ENCODE measurements at places on chromosomes 3 and 15.

GRCh38 chr3:147977001-147977400 lies 567.8 kb downstream of the ZIC1 start:
- DNase-seq, result no peak

DNA sequence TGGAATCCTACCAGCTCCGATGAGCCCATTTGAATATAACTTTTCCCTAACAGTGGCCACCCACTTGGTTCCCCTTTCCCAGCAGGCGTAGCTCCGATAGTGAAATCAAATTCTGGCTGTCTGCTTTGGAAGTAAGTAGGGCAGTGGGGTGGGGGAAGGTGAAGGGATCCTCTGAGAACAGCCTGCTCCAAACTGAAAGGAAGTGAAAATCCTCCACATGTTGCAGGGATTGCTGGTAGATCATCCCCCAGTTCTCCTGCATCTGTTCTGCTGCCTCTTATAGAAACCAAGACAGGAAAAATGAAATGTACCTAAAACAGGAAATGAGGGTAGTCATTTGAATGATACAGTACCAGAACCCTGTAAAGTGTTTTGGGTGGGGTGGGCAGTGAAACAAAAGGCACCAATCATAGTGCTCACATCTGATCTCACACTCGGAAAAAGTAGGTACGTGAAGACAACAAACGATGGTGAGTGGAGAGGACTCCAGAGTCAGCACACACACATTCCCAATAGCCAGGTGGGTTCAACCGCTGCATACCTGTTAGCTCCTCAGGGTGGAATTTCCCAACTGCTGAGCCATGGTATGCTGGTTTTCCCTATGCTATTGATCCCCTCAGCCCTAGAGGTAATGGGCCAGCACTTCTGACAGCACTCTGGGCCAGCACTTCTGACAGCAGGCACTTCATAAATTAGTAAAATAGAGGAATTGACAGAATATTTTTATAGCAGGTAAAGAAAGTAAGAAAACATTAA lies 304.9 kb upstream of the ADAMTS9 start:
- no peak for DNase-seq

- no peak for DNase-seq
Observed at GRCh38 chr15:52232327-52232726, 41.1 kb upstream of the GNB5 start.

DNA sequence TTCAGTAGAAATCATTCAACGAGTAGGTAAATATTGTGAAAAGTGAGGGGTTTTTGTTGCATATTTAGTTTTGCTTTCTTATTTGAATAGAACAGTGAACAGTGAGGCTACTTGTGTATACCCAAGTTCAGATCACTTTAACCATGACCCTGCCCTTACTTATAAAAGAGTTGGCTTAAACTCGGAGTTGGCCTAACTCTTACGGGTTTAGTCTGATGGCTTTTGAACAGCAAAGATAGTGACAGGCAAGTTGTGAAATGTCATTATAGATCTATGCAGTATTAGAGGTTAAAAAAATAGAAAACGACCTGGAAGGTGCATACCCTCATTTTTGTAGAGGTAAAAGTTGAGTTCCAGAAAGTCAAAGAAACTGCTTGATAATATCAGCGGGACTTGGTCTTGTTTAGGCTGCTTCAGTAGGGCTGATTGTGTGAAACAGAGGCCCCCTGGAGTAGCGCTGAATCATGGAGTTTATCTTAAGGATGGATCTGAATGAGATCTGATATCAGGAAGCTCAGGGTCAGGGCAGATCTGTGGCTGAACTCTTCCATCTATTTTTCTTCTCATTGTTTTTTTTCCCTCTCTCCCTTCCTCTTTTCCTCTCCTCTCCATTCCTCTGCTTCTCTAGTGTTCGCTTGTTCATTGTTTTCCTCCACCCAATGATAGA lies 359.8 kb downstream of the LPP start:
- DNase-seq, result no peak

DNA sequence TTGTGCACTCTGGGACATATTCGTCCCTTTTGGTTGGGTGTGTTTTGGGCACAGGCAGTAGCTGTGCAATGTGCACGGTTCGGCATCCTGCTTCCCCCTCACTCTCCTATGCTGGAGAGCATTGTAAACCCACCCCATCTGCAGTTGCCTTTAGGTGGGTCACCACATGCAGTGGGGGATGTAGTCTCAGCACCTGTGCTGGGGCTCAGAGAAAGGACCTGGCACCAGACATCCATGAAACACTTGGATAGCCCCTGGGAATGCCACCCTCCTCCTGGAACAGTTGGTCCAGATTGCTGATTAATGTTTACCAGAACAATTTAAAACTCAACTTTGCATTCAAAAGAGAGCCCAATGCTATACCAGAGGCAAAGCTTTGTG lies 123.9 kb upstream of the MEF2A start:
- DNase-seq, result no peak

GRCh38 chr15:35327789-35328188 lies 218.2 kb downstream of the DPH6 start:
- no peak for DNase-seq

GRCh38 chr15:37885651-37886050 lies 48.8 kb upstream of the TMCO5A start:
- DNase-seq, result no peak

DNA sequence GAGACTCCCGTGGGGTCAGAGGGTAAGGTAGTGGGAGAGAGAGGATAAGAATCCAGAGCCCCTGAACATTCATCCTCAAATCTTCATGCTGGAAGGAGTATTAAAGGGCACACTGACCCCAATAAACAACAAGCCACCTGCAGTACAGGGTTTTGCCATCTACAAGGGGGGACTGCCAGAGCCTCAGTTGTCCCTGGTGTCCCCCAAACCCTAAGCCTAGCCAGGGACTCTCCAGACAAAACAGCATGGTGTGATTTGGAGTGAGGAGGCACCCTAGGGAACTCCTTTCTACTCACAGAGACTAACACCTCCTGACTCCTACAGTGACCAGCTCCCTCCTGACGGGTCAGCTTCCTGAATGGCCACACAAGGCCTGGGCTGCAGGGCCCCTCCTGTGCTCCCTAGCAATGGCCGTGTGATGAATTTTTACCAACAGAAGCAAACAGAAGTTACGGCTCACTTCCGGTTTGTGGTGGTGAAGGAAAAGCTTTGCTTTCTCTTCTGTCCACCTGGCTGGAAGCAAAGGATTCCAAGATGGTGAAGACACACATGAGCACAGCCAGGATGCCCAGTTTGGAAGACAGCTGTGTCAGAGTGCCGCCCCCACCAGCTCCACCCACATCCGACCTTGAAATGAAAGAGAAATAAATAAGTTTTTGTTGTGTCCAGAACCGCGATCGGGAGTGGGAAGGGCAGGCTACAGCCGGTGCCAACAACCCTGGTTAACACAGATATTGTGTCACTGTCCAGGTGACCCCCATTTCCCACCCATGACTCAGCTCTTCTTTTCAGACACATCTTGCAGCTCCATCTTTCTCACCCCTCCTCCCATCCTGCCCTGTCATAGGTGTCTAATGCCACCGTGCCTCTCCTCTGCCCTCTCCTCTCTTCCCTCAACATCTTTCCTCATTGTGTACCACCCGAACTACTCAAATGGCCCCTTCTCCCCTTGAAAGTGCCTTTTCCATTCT lies 69.6 kb upstream of the ATP13A3 start:
- no peak for DNase-seq

DNA sequence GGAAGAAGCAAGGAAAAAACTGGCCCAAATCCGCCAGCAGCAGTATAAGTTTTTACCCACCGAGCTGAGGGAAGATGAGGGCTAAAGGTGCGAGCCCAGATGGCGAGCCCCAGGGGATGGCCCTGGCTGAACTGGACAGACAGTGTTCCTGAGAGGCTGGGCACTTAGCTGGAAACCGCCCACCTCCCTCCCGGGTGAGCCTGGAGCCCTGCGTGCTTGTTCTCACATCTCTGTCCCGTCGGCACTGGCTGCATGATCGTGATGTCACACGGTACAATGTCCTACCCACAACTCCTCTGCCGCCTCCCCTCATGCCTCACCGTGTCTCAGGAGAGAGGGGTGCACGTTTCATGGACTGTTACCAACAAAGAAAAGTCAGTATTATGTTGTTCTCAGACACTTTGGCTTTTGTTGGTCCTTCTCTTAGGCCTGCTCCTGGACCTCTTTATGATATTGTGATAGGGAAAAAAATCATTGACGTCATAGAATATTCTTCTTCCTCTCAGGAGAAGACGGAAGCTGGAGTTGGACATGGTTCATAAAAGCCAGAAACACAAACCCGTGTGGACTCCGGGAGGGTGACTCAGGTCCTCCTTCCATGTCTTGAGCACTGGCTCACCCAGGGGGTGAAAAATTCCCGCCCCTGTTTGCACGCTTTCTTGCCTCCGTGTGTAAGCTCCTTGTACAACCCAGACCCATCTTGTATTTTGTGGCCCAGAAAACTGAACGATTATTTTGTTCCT lies 201.8 kb upstream of the TPM1 start:
- DNase-seq, result no peak

DNA sequence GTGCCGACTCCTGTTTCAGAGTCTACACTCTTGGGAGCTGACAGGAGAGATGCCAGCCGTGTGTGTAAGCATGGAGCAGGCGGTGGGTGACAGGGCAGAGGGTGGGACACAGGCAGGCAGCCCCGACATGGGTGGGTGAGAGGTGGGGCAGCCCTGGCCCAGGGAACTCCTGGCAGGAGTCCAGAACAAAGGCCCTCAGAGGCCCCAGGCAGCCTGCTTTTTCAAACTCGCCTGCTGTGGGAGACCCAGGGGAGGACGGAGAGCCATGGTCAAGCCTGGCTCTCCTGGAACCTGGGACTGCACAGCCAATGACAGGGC lies 29.3 kb upstream of the SLC41A3 start:
- no peak for DNase-seq

- no peak for DNase-seq
Observed at GRCh38 chr15:96122077-96123027, 208.1 kb upstream of the NR2F2 start.

GRCh38 chr3:76582632-76583378 lies 457.1 kb upstream of the ROBO2 start:
- DNase-seq, result no peak

- DNase-seq, result no peak
Observed at GRCh38 chr15:85045615-85046014, 64.0 kb downstream of the PDE8A start.

DNA sequence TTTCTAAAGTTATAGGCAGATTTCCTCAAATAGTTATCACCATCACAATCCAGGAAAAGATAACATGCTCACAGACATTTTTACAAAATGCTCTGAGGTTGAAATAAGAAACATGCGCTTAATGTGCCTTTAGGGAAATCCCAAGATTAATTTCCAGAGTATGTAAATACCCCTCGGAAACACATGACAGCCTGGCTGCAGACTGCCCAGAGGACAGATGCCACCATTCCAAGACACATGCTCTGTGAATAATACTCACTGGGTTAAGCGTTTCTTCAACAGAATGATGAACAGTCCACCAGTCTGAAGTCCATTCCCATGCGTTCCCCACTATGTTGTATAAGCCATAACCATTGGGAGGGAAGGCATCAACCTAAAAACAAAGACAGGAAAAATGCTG lies 56.5 kb downstream of the SUMF1 start:
- no peak for DNase-seq
